ENCODE measurements at places on chromosomes 13 and 19.

GRCh38 chr13:21938168-21938567, 267.3 kb downstream of the FGF9 start:
- no peak for DNase-seq

DNA sequence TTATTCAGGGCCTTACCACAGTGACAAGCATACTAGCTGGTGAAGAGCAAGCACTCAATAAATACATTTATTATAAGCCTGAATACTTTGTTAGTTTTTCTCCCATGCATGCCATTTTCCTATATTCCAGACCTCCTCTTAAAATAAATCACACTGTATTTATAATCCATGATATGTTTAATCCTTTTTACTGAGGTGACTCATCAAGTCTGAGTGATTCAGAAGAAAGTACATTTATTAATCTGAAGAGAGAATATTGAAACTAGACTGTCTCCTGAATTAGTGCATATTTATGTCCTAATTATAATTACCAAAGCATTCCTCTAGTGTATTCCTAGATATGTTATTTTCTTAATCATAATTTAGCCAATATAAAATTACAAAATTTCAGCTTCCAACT, 323.3 kb downstream of the NALCN start:
- DNase-seq = no peak

DNA sequence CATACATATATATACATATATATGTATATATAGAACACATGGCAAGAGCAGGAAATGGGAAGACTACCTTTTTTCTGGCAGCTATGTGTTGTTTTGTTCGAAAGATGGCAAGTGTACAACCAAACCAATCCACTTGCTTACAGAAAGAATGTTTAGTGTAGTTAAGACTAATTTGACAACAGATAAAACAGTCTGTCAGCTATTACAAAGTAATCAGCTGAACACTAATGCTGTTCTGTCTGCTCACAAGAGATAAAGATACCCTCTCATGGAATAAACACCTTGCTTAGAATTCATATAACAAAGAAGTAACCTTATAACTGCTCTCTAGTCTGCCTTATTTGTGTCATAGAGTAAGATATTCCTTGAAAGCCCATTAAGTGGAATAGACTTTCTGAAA, 858 bp upstream of the KCNRG start:
- peak; percentile 89 for DNase-seq

GRCh38 chr19:37227996-37228395, 10.0 kb downstream of the ZNF383 start:
- DNase-seq = peak; percentile 44

GRCh38 chr19:41172297-41173164, 20.5 kb upstream of the CYP2S1 start:
- no peak for DNase-seq

DNA sequence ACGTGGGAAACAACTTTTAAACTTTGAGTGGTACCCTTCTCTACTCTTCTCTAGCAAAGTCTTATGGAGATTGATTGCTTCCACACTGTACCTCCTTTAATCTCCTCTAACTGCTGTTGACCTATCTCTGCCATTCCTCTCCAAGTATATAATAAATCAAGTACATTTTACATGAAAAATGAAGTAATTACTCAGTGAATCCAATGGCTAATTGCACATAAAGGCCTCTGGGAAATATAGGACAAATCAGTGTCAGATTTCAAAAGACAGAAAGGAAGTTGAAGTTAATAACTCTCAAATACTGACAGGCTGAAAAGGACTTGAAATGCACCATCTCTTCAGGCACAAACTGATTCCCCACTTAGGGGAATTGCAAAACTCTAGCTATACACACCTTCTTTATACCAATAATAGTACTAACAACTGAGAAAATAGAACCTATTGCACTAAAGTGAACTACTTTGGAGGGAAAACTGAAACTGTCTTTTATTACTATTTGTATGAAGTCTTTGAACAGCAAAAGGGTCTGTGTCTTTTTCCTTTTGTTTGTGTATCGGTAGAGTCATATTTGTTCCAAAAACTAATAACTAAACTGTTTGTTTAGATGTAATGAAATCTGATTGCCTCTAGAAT, 701.1 kb downstream of the PCDH9 start:
- no peak for DNase-seq

DNA sequence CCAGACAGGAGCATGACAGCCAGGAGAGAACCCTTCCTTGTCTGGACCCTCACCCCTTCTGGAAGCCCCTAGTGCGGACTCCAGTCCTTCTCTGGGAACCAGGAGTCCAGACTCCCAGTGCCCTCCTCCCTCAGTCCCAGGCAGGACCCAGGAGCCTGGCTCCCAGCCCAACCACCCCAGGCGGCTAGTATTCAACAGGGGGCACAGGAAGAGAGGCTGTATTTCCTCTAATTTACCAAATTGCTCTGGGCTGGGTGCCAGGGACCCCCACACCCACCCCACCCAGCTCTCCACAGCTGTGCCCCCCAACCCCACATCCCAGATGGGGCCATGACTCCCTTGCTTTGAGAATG, 3.3 kb downstream of the GRIN2D start:
- DNase-seq = no peak
